ENCODE measurements at places on chromosomes 7 and 10.

GRCh38 chr10:118669020-118669791 is 73.8 kb upstream of the PRLHR start:
- no peak for DNase-seq

DNA sequence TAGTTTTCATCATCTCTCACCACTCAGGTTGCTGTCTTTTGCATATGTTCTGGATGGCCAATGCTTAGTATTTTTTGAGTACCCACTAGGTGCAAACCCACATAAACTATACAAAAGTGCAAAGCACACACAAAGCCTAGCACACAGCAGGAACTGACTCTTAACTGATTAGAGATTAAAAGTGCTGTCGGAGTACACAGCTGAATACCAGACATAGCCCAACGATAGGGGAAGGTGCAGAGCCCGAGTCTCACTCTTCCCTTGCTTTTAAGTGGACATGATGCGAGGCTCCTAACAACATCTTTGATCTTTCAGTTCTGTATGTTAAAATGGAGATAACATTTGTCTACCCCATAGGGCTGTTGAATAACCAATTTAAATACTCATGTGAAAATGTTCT is 90.8 kb downstream of the DPY19L1 start:
- no peak for DNase-seq

- DNase-seq: no peak
Measured at GRCh38 chr10:34780818-34781380, 34.2 kb downstream of the PARD3 start.

GRCh38 chr10:45594276-45595157 is 78.1 kb downstream of the ZFAND4 start:
- peak; percentile 93 for DNase-seq

DNA sequence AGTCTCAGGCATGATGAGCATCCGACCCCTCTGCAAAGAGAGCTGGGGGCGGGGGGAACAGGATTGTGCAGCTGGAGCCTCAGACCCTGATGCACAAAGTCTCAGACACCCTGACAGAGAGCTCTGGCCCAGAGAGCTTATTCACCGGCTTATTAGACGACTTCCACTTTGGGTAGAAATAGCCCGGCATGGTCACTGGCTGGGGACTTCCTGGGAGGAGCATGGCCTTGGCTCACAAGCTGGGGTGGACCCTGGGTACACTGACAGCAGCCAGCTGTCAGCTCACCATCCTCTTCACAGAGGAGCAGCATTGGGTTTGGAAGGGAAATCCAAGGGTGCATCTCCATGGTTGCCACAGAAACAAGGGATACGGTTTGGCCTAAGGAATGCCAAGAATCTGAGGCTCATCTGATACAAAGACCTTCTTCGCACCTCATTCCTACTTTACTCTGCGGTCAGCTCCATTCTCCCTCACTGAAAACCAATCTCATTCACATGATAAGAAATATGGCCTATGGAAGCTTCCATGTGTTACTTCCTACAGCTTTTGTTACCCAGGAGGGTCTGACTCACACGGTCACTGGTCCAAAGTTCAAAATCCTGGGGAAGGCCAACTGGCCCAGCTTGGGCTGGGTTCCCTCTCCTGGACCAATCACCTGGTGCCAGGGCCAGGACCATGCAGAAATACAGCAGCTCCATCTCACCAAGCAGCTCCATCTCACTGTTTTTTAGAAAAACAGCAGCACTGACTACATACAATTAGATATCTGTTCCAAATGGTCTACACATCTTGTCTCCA is 25.1 kb downstream of the ZNF467 start:
- peak; percentile 23 for DNase-seq

DNA sequence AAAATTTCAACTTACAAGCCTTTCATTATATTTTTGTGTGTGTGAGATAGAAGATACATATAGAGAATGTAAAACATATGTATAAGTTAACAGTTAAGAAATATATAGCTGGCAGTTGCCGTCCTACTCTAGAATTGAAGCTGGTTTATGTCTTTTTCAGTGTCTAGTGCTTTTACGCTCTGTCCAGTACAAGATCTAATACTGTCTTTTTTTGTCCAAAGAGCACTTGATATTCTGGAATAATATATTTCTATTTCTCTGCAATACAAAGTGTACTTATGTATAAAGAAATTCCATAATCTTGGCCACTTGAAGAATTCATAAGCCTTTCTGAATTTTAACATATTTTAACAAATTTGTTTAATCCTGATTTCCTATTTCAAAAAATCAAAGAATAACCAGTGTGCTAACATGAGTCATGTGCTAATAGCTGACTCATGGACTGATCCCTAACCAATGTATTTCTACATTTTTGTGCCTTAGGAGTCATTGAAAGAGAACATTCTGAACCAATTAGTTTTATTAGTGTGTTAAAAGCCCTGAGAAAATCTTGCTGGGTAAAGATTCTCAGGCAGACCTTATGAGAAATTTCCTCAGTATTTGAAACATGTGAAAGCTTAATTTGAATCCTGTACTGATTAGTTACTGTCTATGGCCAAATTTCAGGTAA is 73.2 kb upstream of the CCAR1 start:
- DNase-seq: peak; percentile 72

GRCh38 chr10:89643431-89643811 is 1.6 kb downstream of the PANK1 start:
- DNase-seq: no peak

GRCh38 chr7:37365405-37365804 is 83.3 kb downstream of the ELMO1 start:
- DNase-seq: no peak

GRCh38 chr10:96612055-96612830 is 25.4 kb upstream of the TM9SF3 start:
- DNase-seq: no peak

GRCh38 chr10:94131885-94132284 is 138.2 kb downstream of the PLCE1 start:
- peak; percentile 38 for DNase-seq

DNA sequence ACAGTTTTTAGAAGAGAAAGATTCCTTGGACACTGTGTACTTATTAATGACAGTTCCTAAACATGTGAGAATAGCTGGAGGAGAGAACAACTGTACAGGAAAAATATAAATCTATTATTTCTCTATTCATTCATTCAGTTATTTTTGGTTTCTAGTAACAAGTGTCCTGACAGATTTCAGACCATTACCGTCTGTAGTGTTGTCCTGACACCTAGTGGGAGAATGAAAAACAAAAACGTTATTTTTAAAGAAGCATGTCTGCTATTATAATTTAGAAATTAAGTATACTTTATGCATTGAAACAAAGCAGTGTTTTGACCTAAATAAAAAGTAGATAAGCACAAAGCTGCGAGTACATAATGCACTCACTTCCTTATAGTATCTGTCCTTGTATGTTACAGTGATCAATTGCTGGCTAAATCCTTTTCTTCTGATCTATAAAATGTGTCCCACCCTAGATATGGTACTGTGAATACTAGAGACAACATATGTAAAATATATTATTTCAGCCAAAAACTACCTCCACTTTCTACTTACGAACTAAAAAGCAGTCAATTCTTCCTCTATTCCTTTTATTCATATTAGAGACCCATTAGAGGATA is 575.6 kb downstream of the ARL4A start:
- DNase-seq: peak; percentile 50

GRCh38 chr10:84059526-84059925 is 79.8 kb upstream of the GHITM start:
- no peak for DNase-seq

DNA sequence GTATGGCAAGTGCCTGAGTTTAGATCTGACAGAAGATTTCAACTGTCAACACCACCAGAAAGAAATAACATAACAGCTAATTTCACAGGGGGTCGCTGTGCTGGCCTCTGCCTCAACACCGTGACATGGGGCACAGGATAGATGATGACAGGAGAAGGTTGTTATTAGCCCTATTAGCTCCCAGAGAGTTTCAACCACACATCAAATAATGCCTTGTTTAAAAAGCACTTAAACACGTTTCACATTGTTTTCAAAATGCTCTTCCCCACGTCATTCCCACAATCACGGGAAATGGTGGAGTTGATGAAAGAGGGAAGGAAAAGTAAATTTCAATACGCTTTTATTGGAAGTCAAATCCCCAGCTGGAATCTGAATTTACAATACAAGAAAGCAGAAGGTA is 184.7 kb downstream of the MAGI2 start:
- no peak for DNase-seq

- peak; percentile 64 for DNase-seq
Measured at GRCh38 chr7:52831321-52831720, 204.1 kb upstream of the POM121L12 start.

DNA sequence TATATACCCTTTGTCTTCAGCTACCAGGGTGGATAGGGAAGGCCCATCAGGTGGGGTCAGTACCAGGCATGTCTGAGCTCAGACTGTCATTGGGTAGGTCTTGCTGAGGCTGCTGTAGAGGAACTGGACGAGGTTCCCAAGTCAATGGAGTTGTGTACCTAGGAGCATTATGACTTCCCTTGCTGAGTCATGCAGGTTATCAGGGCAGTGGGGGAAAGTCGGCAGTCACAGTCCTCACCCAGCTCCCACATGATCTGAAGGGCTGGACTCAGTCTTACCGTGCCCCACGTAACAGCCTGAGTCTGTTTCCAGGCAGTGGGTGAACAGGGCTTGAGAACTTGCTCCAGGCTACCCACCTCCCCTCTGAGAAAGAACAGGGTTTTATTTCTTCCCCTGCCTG is 260.8 kb upstream of the COBL start:
- DNase-seq: no peak

DNA sequence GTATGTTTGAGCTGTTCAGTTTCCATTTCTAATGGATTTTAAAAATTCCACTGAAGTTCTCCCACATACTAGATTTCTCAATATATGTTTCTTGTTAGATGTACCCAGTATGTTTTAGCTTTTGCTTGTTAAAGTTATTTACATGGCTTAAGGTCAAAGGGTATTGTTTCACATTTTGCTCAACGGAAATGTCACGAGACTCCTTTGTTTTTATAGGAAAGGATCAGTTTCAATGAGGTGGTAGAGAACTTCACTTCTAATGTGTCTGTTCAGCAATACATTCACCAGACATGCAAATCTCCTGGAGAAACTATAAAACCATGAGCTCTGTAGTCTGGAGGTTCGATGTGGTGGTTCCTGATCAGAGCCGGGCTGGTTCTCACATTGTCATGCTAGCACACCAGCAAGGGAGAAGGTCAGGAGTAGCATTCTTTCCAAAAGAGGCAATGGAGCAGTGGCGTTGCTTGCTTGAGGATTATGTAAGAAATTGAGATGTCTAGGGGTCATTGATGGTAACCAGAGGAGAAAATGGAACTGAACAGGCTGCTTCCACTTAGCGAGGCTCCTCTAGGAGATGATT is 114.0 kb downstream of the RAB18 start:
- DNase-seq: no peak

GRCh38 chr10:32142646-32143045 is 86.4 kb upstream of the KIF5B start:
- no peak for DNase-seq

DNA sequence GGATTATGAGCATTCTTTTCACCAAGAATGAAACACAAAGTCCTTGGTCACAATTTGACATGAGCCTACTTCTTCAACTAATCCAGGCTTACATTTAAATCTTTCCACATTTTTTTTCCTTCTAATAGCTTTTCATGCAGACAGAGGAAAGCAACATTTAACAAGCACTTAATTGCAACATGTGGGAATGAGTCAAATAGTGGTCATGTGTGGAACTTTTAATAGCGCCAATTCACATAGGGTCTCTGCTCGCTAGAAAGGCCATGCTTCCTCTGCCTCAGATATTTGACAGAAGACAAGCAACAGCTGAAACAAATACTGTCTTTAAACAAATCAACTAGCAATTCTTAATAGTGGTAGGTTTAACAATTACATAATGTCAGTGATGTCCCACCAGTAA is 285.9 kb upstream of the ETV1 start:
- no peak for DNase-seq

- DNase-seq: peak; percentile 90
Measured at GRCh38 chr7:95011995-95012394, 104.6 kb downstream of the PPP1R9A start.

- no peak for DNase-seq
Measured at GRCh38 chr7:65222655-65223054, 151.0 kb upstream of the ZNF92 start.

DNA sequence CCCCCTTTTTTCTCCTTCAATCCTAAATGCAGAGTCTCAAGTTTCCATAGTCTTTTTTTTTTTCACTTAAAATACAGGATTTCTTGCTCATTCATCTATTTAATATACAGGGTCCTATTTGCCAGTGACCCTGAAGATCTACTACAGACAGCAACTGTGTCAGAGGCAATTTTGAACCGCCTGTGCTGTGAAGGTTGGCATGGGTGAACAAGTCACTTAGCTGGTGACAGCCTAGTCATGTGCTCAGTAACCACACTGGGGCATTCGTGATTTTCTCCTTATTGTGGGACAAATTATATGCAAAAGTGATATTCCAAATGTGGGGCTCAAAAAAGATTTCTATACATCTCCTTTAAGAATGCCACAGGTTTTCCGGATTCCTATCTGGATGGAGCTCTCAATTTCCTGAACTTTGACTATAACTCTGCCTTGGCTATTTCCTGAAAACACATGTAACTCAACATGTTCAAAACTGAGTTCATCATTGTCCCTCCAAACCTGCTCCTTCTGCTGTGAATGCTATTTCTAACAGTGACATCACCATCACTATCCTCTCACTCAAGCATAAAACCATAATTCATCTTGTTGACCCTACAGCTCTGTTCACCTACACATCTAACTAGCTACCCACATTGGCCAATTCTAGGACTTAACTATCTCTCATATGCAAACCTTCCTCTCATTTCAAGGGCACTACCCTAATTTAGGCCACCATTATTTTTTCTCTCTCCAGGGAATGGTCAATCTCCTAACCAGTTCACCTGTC is 36.7 kb downstream of the CDK6 start:
- DNase-seq: peak; percentile 44

- DNase-seq: no peak
Measured at GRCh38 chr10:122291739-122292138, 20.6 kb downstream of the BTBD16 start.

DNA sequence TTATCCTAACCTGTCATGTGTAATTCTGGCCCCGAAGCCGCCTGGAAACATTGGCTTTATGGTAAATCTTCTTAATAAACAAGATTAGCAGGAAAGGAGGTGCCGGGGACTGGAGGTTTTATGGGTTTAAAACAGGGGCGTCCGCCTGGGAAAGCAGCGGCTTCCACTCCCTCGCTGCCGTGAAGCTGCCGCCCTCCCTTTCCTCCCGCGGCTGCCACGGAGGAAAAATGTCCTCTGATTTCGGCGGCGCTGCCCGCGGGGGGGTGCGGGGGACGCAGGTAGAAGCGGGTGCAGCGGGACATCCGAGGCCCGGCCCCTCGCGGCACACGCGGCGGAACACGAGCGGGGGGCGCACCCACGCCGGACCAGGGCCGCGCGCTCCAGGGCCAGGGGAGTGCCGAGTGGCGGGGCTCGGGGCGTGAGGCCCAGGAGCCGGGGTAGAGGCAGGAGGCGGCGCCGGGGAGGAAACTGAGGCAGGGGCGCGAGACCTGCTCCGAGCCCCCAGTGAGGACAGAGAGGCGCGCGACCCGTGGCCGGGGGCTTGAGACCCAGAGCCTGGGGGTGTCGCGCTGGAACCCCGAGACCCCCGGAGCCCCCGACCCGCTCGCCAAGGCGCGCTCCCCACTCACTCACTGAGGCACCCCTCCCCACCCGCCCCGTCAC is 993 bp downstream of the PTPRN2 start:
- no peak for DNase-seq
